Hippocampal formation (tissue), 2 donors: ENCODE measurements at places on chromosomes 6 and 20.

- DNase-seq, result no peak
Measured at GRCh38 chr6:21045135-21045700, 511.0 kb downstream of the CDKAL1 start.

GRCh38 chr20:57624124-57624523, 3.9 kb upstream of the ZBP1 start:
- no peak for DNase-seq

DNA sequence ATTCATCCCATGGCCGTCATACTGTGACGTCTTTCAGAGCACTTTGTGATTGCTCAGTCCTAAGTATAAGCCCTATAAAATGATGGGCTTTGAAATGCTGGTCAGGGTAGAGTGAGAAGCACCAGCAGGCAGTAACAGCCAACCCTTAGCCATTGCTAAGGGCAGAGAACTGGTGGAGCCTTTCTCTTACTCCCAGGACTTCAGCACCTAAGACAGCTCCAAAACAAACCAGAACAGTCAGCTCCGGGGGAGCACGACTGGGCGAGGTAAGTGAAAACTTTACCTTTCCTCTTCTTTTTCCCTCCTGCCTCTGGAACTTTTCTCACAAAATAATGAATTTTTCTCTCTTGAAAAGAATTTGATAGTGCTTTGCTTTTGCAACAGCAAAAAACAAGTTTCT, at the start of gene VIP:
Gene VIP, plus strand, starts transcription at position 104 of the 400 bp plus-strand sequence. CDS start 1,381 bp downstream, outside the sequence.
- DNase-seq, result no peak

DNA sequence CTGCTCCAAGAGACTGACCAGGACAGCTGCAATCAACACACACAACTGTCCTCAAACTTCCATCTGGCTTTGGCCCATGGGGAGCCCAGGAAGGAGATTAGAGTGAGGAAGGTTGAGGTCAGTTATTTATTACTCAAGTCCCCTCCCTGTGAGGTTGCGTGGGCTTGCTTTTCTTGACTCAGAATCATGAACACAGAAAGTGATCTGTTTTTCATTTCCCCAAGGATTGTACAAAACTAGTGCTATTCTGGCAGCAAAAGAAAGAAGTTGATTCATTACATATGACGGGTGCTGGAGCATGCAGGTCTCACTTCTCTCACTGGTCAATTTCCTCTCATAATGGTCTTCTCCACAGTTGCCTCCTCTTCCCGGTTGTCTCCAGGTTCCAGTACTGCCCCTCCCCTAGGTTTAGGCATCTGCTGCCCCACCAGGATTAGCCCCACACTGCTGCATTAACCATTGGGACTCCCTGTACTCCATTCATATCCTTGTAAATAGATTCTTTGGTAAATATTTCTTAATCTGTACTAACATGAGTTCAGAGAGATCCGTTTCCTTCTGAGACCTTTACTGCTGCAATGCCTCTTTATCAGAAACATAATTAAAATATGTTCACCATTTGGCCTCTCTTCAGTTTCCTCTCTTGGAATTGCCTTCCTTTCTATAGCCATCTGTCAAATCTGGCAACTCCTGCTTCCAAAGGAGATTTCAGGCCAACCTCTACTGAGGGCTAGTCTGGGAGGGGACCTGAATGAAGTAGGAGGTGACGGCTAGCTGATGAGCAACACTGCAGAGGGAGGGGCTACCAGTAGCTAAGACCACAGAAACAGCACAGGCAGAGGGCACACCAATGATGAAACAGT, 888.8 kb downstream of the QKI start:
- DNase-seq, result no peak

DNA sequence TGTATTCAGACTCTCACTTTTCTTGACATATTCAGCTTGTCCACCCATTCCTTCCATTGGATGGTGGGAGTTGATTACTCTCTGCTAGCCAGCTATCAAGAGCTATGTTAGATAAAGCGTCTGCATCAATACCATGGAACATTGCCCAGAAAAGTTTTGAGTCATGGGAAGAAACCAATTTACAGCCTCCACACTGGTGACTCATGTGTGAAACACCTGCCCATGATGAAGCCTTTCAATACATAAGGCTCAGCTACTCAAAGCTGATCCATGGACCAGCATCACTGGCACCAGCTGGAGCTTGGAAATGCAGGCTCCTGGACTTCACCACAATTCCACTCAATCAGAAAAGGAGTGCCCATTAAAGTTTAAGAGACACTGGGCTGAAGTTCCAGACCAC, 16.1 kb downstream of the PLA2G7 start:
- DNase-seq, result no peak

DNA sequence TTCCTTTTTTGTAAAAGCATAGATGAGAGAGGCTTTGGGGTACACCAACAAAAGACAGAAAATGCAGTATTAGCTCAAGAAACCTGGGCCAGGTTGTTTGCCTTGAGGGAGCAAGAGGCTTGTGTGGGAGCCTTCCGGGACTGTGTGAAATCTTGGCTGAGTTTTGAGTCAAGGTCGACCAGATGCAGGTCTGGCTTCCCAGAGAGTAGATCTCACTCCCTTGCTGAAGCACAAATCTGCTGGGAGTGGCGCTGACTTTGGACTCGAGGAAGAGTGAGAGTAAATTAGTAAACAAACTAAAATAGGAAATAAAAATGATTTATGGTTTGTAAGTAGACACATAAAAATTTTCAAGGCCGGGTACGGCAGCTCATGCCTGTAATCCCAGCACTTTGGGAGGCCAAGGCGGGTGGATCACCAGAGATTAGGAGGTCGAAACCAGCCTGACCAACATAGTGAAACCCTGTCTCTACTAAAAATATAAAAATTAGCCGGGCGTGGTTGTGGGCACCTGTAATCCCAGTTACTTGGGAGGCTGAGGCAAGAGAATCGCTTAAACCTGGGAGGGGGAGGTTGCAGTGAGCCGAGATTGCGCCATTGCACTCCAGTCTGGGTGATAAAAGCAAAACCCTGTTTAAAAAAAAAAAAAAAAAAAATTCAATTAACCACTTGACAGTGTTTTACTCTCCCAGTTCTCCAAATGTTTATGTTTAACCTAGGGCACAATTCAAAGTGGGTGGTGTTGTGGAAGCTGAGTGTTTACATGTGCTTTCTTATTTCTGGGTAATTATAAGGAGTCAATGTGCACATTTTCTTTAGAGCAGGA, 27.7 kb upstream of the EDN1 start:
- DNase-seq, result no peak
